NCI-H187 treated with DMSO at 0.1 percent for 48 hours (cell line): ENCODE measurements at places on chromosomes 13 and 19.

DNA sequence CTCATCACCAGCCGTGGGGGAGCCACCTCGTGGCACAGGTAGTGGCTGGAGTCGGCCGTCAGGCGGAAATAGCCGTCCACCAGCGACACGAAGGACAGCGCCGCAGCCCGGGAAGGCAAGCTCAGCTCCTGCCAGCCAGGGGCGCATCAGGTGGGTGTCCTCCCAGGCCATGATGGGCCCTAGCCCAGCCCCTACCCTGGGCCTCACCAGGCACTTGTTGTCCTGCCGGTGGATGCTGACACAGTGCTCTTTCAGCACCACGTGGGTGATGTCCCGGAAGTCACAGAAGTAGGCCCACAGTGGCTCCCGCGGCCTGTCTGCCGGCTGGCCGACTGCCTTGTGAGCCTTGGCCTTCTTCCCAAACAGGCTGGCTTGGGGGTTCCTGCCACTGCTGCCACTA is 15.7 kb downstream of the TYK2 start:
- DNase-seq = no peak

DNA sequence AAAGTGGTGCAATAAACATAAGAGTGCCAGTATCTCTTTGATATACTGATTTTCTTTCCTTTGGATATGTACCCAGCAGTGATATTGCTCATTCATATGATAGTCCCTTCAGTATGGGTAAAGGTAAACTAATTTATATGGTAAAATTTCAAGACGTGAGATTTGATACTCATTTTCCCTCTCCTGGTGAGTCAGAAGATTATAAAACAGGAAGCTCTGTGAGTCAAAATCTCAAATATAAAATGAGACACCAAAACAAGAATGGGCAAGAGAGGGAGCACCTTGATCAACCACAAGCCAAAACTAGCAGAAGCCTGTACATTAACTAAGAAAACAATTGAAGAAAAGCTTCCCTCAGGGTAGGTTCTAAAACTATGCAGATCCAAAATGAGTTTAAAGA is 216.3 kb downstream of the SLITRK6 start:
- DNase-seq = no peak

GRCh38 chr13:94717916-94718315 is 5.6 kb upstream of the SOX21 start:
- DNase-seq = no peak

DNA sequence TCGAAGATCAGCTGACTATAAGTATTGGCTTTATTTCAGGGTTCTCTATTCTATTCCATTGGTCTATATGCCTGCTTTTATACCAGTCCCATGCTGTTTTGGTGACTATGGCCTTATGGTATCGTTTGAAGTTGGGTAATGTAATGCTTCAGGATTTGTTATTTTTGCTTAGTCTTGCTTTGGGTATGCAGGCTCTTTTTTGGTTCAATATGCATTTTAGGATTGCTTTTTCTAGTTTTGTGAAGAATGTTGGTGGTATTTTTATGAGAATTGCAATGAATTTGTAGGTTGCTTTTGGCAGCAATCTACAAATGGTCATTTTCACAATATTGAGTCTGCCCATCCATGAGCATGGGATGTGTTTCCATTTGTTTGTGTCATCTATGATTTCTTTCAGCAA is 951.9 kb upstream of the SLITRK1 start:
- no peak for DNase-seq

DNA sequence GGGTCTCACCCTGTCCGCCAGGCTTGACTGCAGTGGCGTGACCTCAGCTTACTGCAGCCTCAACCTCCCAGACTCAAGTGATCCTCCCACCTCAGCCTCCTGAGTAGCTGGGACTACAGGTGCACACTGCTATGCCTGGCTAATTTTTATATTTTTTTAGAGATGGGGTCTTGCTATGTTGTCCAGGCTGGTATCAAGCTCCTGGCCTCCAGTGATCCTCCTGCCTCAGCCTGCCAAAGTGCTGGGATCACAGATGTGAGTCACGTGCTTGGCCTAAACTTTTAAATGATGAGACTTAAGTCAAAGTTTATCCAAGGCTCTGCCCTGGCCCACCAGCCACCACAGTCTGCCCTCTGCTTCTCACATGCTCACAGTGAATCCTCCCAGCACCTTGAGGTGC is 2.2 kb downstream of the C19orf33 start:
- no peak for DNase-seq

- DNase-seq = no peak
Observed at GRCh38 chr13:44174769-44175425, 198.7 kb upstream of the SERP2 start.

DNA sequence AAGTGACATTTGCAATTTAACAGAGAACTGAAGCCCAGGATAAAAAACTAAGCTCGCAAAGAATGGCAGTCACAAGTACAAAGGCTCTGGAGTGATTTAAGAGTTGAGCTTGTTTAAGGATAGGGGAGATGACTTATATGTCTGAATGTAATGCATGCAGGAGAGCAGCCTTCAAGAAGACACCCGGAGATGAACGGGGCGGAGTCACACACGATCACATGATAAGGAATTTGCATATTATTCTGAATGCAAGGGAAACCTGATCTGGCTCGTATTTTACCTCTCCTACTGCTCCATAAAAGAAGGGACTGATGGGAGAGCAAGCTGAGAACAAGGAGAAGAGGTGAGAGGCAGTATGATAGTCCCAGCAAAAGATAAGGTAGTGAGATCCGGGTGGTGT is 12.9 kb downstream of the TBC1D4 start:
- DNase-seq = no peak

- DNase-seq = no peak
Observed at GRCh38 chr19:6099033-6099432, 11.3 kb downstream of the RFX2 start.

- no peak for DNase-seq
Observed at GRCh38 chr13:109096101-109096500, 466.7 kb downstream of the MYO16 start.

GRCh38 chr13:31512331-31512730 is 227.0 kb upstream of the RXFP2 start:
- no peak for DNase-seq

GRCh38 chr13:94063096-94063495 is 416.4 kb downstream of the DCT start:
- no peak for DNase-seq

GRCh38 chr13:109481040-109481439 is 305.3 kb downstream of the IRS2 start:
- DNase-seq = no peak

DNA sequence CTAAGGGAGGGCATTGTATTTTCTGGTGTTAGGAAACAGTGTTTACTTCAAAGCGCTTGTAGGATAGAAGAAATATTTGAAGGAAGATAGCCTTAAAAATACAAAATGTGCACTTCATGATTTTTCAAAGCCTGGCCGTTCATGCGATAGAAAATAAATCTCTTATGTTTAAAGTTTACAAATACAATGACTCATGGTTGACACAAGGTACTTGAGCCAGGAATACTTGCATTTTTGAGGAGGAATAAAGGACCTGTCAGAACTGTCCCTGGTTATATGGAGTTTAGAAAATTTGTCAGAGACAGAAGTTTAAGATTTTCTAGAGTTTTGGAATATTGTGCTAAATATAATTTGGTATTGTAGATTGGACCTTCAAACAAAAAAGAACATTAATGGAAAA is 1223.2 kb upstream of the SLC10A2 start:
- no peak for DNase-seq

DNA sequence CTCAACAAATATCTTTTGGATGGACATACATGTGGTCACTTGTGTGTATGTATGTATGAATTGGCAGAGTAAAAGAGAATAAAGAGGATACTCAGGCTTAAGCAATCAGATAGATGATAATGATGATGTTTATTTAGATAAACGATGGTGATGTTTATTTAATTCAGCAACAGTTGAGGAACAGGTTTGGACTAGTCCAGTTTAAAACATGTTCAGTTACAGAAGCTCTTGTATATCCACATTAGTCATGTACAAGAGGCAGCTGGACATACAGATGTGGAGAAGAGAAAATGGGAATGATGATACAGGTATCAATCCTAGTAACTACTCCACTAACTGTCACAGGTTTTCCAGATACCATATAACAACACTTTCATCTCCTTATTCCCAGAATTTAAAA is 232.1 kb downstream of the DIAPH3 start:
- DNase-seq = no peak

- no peak for DNase-seq
Observed at GRCh38 chr19:55647732-55648584, at the start of gene CCDC106. Gene CCDC106, plus strand, starts transcription at chr19:55648212. Its CDS starts 835 bp downstream, at chr19:55649047.

DNA sequence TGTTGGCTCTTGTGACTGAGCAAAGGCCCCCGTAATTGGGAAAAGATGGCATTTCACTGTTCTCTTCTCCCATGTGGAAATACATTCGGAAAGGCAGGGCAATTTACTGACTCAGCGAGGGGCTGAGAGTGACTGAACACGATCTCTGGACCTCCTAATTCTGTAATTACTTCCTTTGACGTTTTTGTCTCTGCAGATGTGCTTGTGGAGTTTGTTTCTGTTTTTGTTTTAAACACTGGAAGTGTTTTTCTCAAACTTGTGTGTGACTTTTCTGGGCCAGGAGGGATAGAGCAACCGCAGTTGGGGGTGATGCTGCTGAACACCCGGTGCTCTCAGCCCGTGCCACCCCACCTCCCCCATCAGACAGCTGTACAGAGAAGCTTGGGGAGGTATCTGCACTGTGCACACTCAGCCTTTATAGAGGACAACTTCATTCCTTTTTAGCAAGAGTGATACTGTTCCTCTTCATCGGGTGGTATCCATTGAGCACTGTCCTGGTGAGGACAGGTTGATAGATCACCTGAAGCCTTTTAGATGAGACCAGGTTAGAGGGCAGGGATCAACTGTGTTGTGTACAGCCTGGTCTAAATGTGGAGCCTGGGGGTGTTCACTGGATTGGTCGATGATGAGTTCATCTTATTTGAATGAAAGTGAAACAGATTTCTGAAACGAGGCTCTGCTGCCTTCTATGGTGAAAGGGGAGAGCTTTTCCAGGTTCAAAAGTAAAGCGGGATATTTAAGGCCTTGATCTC is 117.4 kb downstream of the ESD start:
- DNase-seq = no peak

DNA sequence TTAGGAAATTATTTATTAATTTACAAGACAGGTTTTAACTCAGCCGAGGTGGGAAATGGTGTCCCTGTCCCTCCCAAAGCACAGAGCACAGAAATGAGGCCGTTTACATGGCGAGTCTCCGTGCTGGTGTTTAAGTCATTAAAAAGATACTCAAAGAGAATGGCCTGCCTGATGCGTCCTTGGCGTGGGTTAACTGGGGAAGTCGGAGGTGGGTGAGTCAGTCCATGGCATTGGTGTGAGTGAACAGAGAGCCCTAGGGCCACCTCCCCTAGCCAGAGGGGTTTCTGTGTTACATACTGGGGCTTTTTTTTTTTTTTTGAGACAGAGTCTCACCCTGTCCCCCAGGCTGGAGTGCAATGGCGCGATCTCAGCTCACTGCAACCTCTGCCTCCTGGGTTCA is 3.9 kb downstream of the FEM1A start:
- no peak for DNase-seq

DNA sequence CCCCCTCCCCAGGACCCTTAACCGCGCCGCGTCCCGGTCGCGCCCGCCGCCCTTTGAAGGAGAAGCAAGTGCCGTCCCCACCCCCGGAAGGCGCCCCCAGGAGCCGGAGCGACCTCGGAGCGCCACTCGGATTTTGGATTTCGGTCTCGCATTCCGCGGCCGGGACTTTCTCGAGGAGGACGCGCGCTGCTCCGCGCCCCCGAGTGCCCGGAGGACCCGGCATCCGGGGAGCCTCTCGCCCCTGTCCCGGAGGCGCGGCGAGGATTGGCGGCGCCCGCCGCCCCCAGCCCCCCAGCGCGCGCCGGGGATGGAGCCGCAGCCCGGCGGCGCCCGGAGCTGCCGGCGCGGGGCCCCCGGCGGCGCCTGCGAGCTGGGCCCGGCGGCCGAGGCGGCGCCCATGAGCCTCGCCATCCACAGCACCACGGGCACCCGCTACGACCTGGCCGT is 1.6 kb downstream of the MIDN start:
- DNase-seq = no peak

GRCh38 chr19:35090160-35090505 is 25.5 kb upstream of the FXYD3 start:
- DNase-seq = no peak
